Kidney epithelial cell (primary cell): ENCODE measurements at places on chromosomes 7 and 10. TPM values are rescaled to one million over a fixed set of nuclear protein-coding genes. Genes with fewer than 3 reads are reported as not detected.

Gene RBM17
- total RNA-seq: 37.8 and 48.7 TPM in 2 replicates

Gene ZNF853
- total RNA-seq: 25.7 and 36.3 TPM in 2 replicates

Gene AGBL3
- 1.0 and 1.6 TPM in 2 replicates for total RNA-seq

Gene MINPP1
- total RNA-seq: 26.9 and 30.7 TPM in 2 replicates

Gene NYAP1
- 0.14 and 0.46 TPM in 2 replicates for total RNA-seq

Gene IMPDH1
- total RNA-seq: 44.0 and 47.6 TPM in 2 replicates

Gene CRYGN
- 0.84 and 2.1 TPM in 2 replicates for total RNA-seq

- DNase-seq: no peak
These were observed 11.3 kb upstream of the TAS2R3 start for GRCh38 chr7:141752634-141753033.

DNA sequence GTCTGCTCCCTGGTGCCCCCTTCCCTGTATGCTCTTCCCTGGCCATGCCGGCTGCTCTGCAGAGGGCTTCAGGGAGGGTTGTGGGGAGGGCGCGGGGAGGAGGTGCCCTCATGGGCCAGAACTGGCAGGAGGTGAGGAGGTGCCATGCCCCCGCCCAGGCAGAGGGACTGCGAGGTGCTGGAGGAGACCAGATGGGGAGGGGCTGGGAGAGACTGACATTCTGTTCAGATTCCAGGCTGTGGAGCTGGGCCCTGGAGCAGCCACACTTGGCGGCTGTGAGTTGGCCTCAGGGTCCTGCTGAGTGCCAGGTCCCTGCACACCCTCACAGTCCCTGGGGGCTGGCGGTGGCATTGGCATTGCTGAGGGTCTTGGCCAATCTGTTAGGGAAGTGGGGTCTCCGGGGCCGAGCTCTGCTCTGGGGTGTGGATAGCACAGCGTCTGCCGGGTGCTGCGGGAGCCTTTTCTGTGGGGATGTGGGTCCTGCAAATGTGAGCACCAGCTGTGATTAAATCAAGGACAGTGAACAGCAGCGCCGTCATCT lies 25.4 kb downstream of the INPP5A start:
- no peak for DNase-seq

GRCh38 chr10:63603709-63604445 lies 82.7 kb downstream of the REEP3 start:
- no peak for DNase-seq

GRCh38 chr7:156192921-156193320 lies 380.7 kb upstream of the SHH start:
- no peak for DNase-seq

DNA sequence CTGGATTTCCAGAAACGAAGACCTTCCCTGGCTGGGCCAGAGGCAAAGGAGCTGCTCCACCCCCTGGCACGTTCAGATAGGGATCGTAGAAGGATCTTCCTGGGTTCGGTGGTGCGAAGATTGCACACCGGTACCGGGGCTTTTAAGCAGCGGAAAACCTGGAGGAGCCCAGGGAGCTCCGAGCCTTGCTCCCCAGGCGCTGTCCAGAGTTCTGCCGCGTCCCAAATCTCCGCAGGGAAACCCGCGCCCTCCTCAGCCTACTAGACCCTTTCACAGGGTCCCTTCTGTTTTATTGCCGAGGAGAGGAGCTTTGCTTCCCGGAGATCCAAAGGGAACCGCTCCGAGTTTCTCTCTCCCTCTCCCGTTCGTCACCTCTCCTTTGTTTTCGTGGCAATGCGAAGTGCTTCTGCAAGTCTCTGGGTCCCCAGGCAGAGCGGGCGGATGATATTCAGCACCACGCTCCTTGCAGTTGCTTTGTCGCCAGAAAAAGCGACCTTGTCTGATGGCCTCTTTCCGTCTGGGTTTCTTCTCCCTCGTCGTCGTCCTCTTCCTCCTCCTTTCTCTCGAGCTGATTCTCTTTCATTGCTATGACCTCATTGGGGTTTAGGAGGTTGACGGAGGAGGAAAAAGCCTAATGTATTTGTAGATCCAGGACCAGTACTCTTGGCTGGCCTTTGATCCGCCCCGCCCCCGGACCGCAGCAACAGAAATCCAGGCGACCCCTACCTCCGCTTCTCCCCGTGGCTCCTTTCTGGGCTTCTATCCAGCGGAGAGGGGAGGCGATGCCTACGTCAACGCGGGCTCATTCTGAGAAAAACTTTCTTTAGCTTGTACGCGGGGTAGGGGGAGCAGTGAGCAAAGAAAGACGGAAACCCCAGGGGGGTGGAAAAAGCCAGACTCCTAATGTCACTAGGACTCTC lies at the start of gene TMEM196:
TMEM196 (minus strand) TSS at position 777 of the 920 bp plus-strand sequence. CDS start 921 bp downstream, outside the sequence.
- no peak for DNase-seq
